ENCODE measurements at places on chromosomes 1 and 21. TPM values are rescaled to one million over a fixed set of nuclear protein-coding genes. Genes with fewer than 3 reads are reported as not detected.

- no peaks in the 10 kb centered on the region for H3K27me3 ChIP-seq
- no peak overlapping the region for H3K4me3 ChIP-seq
- DNase-seq = no peak
- no peak overlapping the region for H3K27ac ChIP-seq
- H3K4me1 ChIP-seq = no peaks in the 10 kb centered on the region
- H3K36me3 ChIP-seq = no peaks in the 10 kb centered on the region
These were observed 55.6 kb upstream of the RGS7 start for GRCh38 chr1:241412646-241413045.

DNA sequence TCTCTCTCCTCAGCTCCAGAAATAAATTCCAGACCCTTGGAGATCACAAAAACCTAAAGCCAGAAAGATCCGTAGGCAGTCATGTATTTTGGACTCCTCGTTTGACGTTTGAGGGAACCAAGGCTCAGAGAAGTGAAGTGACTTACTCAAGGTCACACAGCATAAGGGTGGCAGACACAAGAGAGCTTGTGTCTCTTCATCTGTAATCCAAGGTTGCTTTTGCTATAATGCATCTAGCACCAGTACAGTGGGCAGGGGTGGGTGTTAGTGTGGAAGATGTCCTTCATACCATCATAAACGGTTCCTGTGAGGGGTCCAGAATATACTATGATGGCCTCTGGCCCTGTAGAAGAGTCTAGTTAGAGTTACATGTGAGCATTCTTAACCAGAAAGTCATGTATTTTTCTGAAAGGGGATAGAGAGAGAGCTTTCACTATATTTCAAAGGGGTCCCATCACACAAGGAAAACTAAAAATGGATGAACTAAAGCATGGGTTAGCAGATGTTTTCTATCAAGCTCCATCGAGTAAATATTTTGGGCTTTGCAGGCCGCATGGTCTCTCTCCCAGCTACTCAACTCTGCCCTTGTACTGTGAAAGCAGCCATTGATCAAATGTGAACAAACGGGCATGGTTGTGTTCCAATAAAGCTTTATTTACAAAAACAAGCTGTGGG, 144.9 kb downstream of the TOMM20 start:
- no peaks in the 10 kb centered on the region for H3K36me3 ChIP-seq
- peak overlapping the region; percentile 25 for H3K27ac ChIP-seq
- H3K27me3 ChIP-seq = no peaks in the 10 kb centered on the region
- no peak for DNase-seq

DNA sequence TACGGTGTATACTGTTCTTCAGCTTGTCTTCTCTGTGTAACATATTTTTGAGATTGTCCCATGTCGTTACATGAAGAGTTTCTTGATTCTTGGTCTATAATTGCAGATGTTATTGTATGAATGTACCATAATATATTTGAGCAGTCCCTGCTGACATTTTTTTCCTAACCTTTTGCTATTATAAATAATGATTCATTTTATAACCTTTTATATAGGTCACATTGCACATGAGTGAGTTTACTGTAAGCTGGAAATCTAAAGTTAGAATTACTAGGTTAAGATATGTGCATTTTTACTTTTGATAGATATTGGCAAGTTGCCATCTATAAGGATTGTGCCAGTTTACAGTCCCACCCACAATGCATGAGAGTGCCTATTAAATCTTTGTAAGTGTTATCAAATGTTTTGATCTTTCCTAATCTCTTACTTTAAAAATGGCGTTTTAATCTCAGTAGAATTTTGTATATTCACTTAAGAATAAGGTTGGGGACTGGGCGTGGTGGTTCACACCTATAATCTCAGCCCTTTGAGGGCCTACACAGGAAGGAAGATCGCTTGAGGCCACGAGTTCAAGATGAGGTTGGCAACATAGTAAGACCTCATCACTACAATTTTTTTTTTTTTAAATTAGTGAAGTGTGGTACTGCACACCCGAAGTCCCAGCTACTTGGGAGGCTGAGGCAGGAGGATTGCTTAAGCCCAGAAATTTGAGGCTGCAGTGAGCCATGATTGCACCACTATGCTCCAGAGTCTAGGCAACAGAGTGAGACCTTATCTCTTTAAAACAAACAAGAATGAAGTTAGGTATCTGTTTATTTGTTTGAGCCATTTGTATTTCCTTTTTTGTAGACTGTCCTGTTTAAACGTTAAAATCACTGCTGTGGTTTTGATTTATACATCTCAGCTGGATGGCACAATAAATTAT, 36.5 kb downstream of the ZMYM1 start:
- H3K4me3 ChIP-seq = no peak overlapping the region
- H3K27me3 ChIP-seq = no peaks in the 10 kb centered on the region
- no peak for DNase-seq
- H3K36me3 ChIP-seq = peaks cover 44% of the 10 kb centered on the region

DNA sequence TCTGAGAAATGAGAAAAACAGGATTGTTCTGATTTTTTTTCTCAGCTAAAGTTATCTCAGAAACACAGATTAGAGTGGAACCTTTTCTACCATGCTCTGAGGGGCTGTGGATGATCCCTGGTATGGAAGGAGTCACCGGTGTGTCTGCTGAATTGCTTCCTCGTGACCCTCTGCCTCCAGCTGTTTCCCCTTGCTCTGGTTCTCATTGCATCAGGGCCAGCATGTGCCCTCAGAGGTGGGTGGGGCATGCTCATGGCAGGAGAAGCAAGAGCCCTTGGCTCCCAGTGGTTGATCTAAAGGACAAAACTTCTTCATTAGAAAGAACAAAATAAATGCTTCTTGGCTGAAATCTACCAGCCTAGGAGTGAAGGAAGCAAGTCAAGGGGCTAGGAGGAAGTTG, 183.2 kb upstream of the HMCN1 start:
- no peaks in the 10 kb centered on the region for H3K36me3 ChIP-seq
- no peaks in the 10 kb centered on the region for H3K4me1 ChIP-seq
- H3K27ac ChIP-seq = no peak overlapping the region
- no peak overlapping the region for H3K4me3 ChIP-seq

The MAN1C1 gene
- 74.6 TPM for total RNA-seq

The C8B gene
- total RNA-seq = not detected

DNA sequence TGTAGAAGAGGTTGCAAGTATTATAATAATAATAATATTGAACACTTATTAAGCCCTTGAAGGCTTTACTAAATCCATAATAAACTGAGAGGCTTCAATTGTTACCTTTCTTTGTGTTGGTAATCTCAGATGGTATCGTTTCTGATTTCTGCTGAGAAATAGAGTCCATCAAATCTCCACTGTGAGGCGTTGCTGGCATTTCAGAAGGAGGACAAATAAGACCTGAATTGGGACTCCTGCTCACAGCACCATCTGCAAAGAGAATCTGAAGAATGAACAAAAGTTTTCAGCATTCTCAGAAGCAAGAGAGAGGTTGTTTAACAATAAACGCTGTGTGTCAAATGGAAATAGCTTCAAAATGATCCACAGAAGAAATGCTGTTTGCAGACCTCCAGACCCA, 93.7 kb downstream of the WDR3 start:
- no peaks in the 10 kb centered on the region for H3K36me3 ChIP-seq
- H3K4me1 ChIP-seq = no peaks in the 10 kb centered on the region
- no peak overlapping the region for H3K27ac ChIP-seq
- DNase-seq = no peak
- H3K27me3 ChIP-seq = no peaks in the 10 kb centered on the region

The ETV3L gene
- total RNA-seq = not detected

The SGIP1 gene
- total RNA-seq = 0.05 TPM

- no peak overlapping the region for H3K27ac ChIP-seq
- no peaks in the 10 kb centered on the region for H3K36me3 ChIP-seq
- peaks cover 7% of the 10 kb centered on the region for H3K27me3 ChIP-seq
- H3K4me3 ChIP-seq = no peak overlapping the region
- H3K4me1 ChIP-seq = no peaks in the 10 kb centered on the region
These were observed 60.3 kb upstream of the LRRC8D start for GRCh38 chr1:89760496-89760895.

DNA sequence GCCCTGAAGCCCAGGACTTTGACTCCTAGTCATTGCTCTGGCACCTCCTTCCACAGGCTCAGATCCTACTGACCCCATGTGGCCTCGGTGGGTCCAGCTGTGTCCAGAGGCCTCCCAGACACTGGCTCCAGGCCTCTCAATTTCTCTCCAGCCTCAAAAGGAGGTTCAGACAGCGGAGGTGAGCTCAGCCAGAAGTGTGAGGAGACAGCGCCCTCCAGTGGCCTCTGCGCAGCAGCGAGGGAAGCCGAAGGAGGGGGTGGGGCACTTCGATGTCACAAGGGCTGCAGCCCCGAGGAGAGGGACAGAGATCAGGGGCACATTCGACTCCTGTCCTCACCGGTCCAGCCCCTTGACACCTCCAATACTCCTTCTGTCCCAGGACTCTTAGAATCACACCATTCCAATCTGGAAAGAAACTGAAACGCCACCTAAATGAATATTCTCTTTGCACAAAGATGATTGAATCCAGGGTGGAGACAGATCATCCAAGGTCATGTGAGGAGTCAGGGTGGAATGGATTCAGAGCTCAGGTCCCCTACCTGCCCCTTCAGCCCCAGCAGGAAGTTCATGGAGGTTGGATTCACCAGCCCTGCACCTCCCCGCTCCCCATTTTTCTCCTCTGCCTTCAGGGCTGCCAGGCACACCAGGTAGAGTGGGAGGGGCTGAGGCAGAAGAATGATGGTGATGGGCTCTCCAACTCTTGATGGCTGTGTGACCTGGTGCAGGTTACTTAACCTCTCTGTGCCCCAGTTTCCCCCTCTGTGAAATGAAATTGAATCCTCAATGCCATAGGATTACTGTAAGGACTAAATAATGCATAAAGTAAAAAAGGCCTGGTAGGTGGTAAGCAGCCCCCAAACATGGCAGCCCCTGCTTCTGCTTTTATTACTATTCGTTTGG, 34.8 kb upstream of the ZBTB40 start:
- peak; percentile 92 for DNase-seq
- peaks cover 15% of the 10 kb centered on the region for H3K4me1 ChIP-seq
- 0 out of 2 replicates have a peak, but pooled peaks cover 3% of the 10 kb centered on the region for H3K27me3 ChIP-seq
- no peak overlapping the region for H3K27ac ChIP-seq

GRCh38 chr1:2045468-2046173, 4.6 kb upstream of the PRKCZ start:
- DNase-seq = no peak
- H3K4me1 ChIP-seq = peaks cover 4% of the 10 kb centered on the region
- H3K27me3 ChIP-seq = peaks cover 30% of the 10 kb centered on the region
- H3K4me3 ChIP-seq = no peak overlapping the region

DNA sequence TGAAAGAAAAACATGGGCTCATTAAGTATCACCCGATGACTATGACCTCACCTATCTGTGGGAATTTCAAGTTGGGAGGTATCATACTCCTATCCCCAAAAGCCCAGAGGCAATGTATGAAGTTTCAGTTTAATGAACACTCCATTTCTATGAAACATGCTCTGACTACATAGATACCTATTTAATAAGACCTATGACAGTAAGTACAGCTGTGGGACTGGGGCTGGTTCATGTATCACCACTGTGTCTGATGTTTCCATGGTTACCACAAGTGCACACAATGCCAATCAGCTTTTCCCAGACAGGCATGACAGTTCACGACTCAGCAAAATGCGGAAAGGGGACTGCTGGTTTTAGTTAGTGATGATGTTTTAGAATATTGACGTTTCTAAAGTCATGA, 167.7 kb downstream of the SIPA1L2 start:
- no peak overlapping the region for H3K4me3 ChIP-seq
- H3K4me1 ChIP-seq = no peaks in the 10 kb centered on the region
- H3K27ac ChIP-seq = no peak overlapping the region
- H3K36me3 ChIP-seq = no peaks in the 10 kb centered on the region

DNA sequence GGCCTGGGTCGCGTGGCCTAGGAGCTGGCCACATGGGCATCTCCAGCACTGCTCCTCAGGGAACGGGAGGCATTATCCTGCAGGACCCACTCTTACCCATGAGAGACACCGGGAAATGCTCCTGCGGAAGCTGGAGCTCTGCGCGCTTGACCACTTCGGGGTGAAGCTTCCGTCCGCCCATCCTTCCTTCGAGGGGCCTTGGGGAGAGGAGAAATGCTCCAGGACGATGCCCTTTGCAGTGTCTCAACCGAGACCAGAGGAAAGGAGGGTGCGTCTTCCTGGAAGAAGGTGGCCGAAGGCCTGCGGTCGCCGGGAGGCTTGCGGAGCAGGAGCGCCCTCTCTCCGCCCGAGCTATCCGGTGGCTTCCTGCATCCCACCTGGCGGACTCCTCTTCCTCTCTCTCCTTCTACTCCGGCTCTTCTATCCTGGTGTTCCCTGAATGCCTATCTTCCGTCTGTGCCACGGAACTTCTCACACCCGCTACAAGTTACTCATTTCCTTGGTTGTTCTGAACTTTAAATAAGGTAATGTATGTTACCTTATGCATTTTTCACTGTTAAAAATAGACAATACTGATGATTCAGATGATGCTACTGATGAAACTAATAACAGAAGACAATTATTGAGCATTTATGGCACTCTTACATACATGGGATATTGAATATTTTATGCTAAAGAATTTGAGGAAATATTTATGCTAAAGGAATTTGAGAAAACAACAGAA, 91.4 kb downstream of the PRKAB2 start:
- no peak overlapping the region for H3K4me3 ChIP-seq
- H3K27ac ChIP-seq = no peak overlapping the region
- no peaks in the 10 kb centered on the region for H3K4me1 ChIP-seq
- DNase-seq = no peak
- H3K36me3 ChIP-seq = no peaks in the 10 kb centered on the region
- H3K27me3 ChIP-seq = no peaks in the 10 kb centered on the region

GRCh38 chr1:93502571-93502970, 54.7 kb downstream of the FNBP1L start:
- peaks cover 6% of the 10 kb centered on the region for H3K36me3 ChIP-seq
- no peak overlapping the region for H3K4me3 ChIP-seq
- no peaks in the 10 kb centered on the region for H3K4me1 ChIP-seq

DNA sequence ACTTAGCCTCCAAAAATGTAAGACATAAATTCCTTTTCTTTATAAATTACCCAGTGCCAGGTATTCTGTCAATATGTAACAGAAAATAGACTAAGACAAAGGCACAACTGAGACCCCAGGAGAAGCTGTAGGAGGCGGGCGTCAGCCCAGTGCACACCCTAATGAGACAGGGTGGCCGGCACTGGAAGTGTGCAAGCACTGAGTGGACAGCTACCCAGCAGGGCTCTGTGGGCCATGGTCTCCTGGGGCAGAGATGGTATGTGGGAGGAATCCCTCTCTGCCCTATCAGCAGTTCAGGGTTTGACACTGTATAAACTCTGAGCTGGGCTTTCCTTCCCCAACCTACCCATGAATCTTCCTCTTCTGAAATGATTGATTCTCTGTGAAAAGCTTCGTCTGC, 139.5 kb downstream of the GLIS1 start:
- no peaks in the 10 kb centered on the region for H3K27me3 ChIP-seq
- H3K36me3 ChIP-seq = no peaks in the 10 kb centered on the region
- H3K4me3 ChIP-seq = no peak overlapping the region
- DNase-seq = no peak
- H3K27ac ChIP-seq = no peak overlapping the region

GRCh38 chr1:208654241-208654640, 410.1 kb upstream of the PLXNA2 start:
- peaks cover 21% of the 10 kb centered on the region for H3K4me1 ChIP-seq
- no peak overlapping the region for H3K4me3 ChIP-seq
- no peaks in the 10 kb centered on the region for H3K27me3 ChIP-seq
- peak; percentile 75 for DNase-seq

DNA sequence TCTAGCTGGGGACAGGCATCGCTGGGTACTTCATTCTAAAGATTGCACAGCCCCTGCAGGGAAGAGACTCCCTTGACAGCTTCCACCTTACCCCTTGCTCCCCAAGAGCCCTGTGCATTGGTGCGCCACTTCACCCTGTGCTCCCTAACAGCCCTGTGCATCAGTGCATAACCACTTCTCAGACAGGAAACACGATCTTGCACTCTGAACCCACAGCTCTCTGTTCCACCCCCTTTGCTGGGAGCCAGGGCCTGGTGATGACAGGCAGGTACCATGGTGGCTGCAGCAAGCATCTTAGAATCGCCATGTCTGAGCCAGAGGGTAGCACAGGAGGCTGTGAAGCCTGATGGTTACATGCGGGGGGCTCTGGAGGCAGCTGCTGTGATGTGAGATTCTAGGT, 5.0 kb downstream of the ALPL start:
- H3K36me3 ChIP-seq = no peaks in the 10 kb centered on the region
- H3K27ac ChIP-seq = no peak overlapping the region
- no peak overlapping the region for H3K4me3 ChIP-seq
- DNase-seq = no peak

All from SJCRH30 (cell line).